ENCODE measurements at places on chromosomes 3 and 15.

GRCh38 chr15:77457191-77457904, 36.7 kb downstream of the HMG20A start:
- no peak for DNase-seq

GRCh38 chr15:81312790-81313543, 11.0 kb downstream of the STARD5 start:
- peak; percentile 84 for DNase-seq

GRCh38 chr15:50883903-50884302, 24.6 kb upstream of the AP4E1 start:
- no peak for DNase-seq

- no peak for DNase-seq
Observed at GRCh38 chr3:72158639-72159326, 373.8 kb upstream of the PROK2 start.

- no peak for DNase-seq
Observed at GRCh38 chr15:69462030-69462492, 9.4 kb downstream of the RPLP1 start.

DNA sequence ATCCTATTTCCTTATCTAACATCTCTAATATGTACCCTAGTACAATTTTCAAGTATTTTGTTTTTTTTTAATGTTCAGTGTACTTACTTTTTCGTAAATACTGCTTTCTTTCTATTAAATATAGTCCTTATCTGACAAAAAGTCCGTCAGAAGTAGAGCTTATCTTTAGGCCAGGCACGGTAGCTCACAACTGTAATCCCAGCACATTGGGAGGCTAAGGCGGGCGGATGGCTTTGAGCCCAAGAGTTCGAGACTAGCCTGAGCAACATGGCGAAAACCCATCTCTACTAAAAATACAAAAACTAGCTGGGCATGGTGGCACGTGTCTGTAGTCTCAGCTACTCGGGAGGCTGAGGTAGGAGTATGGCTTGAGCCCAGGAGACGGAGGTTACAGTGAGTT, 41.1 kb downstream of the USP3 start:
- no peak for DNase-seq

- no peak for DNase-seq
Observed at GRCh38 chr3:108946292-108947285, 7.1 kb downstream of the GUCA1C start.

DNA sequence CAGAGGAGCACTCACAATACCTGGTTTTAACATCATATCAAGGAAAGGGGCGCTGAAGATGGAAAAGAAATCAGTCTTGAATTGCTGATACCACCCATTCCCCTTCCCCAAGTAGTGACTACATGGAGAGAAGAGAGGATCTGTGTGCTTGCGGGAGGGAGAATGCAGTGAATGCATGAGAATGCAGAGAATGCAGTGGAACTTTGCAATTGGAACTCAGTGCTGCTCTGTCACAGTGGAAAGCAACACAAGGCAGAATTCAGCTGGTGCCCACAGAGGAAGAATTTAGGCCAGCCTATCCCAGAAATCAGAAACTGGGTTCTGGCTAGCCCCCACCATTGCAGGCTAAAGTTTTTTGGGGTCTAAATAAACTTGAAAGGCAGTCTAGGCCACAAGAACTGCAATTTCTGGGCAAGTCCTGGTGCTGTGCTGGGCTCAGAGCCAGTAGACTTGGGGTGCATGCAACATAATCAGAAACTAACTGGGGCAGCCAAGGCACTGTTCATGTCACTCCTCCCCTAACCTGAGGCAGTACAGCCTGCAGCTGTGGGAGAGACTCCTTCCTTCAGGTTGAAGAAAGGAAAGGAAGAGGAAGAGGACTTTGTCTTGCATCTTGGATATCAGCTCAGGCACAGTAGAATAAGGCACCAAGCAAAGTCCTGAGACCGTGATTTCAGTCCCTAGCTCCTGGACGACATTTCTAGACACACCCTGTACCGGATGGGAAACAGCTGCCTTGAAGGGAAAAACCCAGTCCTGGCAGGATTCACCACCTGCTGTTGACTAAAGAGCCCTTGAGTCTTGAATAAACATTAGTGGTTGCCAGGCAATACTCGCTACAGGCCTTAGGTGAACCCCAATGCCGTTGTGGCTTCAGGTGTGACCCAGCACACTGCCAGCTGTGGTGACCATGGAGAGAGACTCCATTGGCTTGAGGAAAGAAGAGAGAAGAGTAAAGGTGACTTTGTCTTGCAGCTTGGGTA, 329.3 kb downstream of the TBL1XR1 start:
- no peak for DNase-seq

DNA sequence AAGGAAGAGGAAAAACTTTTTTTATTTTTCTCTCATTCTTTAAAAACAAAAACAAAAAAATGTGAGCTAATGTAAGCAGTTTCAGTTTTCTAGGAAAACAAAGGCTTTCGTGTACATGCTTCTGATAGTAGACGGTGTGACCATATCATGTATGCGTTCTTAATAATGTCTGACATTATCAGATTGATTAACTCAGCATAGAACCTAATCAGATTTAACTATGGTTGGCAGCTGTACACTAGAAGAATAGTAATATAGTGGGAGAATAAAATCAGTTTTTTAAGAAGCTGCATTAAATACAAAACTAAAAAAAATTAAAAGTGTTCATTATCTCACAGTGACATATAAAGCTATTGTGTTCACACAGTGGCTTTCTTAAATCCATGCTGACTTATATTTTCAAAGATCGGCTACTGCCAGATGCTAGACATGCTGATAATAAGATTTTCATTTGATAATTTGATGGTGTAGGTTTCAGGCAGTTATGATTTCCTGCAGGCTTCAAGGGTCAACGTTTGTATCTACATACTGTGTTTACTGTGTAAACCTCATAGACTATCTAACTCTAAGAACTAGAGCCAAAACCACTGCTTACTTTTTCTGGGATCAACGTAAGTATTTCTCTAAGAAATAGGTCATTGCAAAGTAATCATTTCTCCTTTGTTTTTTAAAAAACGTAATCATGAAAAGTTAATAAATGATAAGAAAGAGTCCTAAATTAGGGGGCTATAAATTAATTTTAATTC, 74.0 kb downstream of the UBE2E2 start:
- no peak for DNase-seq

DNA sequence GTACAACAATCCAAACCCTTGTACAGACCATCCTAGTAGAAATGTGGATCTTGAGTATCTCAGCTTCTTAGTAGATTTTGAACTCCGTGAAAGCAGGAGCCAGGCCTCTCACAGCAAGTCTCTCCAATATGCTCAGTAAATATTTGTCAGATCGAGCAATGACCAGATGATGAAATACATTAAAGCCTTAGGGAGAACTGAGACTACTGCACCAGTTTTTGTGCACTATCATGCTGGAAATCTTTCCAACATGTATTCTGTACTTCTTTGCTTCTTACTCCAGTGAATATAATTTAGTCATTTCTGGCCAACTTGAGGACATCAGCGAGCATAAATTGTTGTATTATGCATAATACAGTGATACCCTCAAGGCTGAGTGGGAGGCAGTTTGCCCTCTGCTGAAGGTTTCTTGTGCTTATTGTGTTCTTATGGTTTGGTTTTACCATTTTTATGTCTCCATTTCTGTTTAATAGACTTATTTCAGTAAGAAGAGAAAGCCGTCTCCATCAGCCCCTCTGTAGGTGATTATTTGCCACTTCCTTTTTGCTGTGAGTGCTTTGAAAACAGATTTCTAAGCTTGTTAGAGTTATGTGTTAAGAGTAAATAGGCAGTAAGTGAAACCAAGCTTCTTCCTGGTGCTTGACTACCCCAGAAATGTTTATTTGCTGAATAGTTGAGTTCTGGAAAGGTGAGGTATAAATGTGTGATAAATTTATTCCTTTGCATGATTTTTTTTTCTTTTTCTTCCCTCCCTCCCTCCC, 147.1 kb downstream of the PGPEP1L start:
- no peak for DNase-seq

GRCh38 chr15:101115786-101116680, 135.8 kb downstream of the CHSY1 start:
- DNase-seq = peak; percentile 89

DNA sequence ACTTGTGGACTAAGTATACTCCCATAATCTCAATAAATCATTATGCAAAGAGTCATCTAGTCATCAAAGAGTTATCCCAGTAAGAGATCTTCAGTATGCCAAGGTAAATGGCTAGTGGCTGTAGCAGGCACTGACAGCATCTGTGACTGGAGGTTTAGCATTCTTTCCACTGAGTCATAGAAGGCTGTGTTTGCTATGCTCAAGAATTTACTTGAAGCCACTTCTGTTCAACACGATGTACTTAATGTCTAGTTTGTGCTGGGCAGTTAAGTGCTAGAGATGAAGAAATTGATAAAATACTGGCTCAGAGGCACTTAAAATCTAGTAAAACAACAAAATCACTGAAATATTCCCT, 13.0 kb downstream of the ZBED2 start:
- no peak for DNase-seq

DNA sequence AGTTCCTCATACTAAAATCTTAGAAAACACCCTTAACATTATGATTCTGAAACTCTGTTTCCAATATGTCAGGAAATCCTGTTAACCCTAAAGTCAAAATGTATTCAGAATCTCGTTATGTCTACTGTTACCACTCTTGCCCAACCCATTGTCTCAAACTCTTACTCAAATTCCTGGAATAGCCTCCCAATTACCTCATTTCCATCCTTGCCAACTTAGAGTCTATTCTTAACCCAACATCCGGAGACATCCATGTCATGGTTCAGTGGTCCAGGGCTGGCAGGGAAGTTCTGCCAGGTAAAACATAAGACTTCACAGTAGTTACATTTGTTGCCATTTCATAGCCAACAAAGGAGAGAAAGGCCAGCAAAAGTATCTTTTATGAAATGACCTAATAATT, 593.9 kb downstream of the PYDC2 start:
- DNase-seq = no peak

DNA sequence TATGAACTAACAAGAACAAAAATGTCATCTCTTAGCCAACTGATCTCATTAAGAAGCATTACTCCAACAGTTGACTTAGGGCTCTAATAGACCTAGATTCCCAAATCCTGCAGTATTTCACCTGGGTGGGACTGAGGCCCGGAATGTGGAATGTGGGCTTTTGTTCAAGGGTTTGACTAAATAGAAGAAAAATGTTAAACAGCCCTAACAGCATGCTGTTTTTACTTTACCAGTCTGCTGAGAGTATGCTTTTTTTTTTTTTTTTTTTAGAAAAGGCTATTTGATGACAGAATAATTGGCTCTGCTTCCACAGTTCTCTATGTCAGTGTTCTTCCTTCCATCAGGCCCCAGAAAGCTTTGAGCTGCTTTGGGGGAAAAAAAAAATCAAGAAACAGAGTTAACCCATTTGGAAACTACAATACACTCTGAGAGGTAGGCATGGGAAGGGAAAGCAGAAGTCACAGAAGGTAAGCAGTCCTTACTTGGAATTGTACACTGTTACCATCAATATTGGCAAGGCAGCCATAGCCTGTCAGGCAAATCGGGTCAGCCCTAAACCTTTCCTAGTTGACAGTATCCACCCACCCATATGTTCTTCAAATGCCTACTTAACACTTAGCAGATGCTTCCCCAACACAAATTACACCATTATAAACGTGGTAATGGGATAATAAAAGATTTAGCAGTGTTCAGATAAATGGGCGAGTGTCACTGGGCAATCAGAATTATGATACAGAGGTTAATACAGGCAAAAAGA, 224.2 kb downstream of the CNTN3 start:
- no peak for DNase-seq

- no peak for DNase-seq
Observed at GRCh38 chr3:174862101-174862500, 3.0 kb downstream of the NAALADL2 start.

GRCh38 chr15:86654501-86654900, 574.8 kb downstream of the AGBL1 start:
- DNase-seq = no peak

DNA sequence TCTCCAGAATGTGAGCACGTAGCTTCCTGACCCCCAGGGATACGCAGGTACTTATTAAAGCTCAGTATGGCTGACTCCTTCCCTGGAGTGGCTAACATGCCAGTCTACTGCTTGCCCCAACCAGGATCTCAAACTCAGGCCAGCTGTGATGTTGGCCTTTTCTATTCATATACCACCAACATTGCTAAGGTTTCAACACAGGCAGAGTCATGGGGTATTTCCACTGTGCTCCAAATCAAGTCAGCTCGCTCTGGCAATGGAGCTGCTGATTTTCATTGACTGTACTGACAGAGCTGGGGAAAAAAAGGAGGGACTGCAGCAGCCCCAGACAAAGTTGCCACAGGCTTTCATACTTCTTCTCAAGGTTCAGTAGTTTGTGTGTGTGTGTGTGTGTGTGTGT, 87.0 kb downstream of the CFAP20DC start:
- DNase-seq = no peak

DNA sequence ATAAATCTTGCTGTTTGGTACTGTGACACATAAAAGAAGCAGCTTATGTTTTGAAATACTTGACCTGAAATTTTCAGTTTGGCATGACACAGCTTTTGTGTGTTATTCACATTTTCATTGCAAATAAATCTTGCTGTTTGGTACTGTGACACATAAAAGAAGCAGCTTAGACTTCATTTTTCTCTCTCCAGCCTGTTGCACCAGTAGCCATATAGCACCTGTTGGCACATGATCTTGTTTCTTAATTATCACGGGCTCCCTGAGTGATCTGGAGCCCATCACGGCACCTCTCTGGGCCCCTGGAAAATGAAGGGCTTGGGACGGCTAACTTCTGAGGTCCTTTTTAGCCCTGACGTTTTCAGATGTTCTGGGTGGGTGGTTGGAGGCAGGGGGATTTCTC, 77.4 kb upstream of the SLCO3A1 start:
- no peak for DNase-seq

DNA sequence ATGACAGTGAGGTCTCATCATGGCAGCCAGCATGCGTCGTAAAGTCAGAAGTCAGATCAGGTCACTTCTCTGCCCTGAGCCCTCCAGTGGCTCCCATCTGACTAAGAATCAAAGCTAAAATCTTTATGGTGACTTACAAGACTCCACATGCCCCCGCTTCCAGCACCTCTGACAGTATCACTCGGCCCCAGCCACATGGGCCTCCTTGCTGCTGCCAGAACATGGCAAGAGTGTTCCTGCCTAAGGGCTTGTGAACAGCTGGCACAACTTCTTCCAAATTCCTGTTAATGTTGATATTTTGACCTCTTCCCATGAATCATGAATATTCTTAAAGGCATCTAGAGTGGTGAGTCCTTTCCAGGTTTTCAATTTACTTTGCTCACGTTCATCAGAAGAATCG, 20.5 kb downstream of the POLR2M start:
- DNase-seq = no peak

- DNase-seq = no peak
Observed at GRCh38 chr3:12024959-12025570, 20.9 kb downstream of the SYN2 start.

DNA sequence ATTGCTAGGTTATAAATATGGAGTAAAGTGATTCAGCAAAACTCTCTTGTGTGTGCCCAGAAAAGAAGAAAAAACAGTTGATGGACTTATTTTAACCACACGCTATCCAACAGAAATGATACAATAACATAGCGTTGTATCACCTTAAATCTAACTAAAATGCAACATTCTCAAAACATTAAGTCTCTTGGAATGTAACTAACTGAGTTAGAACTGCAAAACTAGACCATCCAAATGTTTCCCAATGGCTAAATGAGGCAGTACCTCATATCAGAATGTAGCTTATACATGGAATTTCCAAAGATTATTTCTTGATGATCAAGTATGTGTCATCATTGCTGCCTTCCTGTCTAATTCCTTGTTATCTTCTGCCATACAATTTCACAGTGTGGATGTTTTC, 187.9 kb downstream of the CNTN3 start:
- no peak for DNase-seq

All from posterior cingulate gyrus (tissue), 11 donors.